ENCODE measurements at places on chromosomes 7 and 10.

GRCh38 chr10:76255241-76255640, 823.8 kb downstream of the LRMDA start:
- no peak for DNase-seq

DNA sequence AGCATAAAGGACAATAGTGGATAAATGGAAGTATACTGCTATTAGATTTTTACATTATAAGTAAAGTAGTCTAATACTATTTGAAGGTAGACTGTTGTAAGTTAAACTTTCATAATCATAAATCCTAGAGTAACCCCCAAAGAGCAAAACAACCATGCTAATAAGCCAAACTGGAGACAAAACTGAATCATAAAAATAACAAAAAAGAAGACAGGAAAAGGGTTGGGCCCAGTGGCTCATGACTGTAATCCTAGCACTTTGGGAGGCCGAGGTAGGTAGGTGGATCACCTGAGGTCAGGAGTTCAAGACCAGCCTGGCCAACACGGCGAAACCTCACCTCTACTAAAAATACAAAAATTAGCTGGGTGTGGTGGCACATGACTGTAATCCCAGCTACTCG, 9.7 kb downstream of the CACUL1 start:
- no peak for DNase-seq

GRCh38 chr7:128041203-128041602, 10.0 kb upstream of the LRRC4 start:
- no peak for DNase-seq

DNA sequence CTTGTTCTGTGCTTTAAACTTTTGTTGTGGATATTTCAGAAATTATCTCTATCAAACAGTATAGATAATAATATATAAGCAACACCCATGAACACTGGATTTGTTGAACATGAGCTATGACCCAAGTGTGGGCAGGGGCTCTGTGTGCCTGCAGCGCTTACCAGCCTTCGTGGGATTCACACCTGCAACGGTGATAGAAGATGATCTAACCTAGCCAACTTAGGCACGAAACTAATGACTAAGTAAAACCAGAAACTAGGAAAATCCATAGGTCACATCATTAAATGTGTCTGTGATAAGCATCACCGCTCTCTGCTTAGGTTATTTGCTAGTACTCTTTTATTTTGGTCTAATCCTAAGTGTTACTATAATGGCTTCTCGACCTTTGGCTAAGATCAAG, 18.0 kb downstream of the SPAG6 start:
- no peak for DNase-seq

- no peak for DNase-seq
These were observed 166.2 kb downstream of the FAM107B start for GRCh38 chr10:14608381-14609001.

GRCh38 chr7:108222236-108222892, 92.2 kb upstream of the LAMB4 start:
- no peak for DNase-seq

- no peak for DNase-seq
These were observed 2.4 kb downstream of the BAMBI start for GRCh38 chr10:28679581-28680357.

DNA sequence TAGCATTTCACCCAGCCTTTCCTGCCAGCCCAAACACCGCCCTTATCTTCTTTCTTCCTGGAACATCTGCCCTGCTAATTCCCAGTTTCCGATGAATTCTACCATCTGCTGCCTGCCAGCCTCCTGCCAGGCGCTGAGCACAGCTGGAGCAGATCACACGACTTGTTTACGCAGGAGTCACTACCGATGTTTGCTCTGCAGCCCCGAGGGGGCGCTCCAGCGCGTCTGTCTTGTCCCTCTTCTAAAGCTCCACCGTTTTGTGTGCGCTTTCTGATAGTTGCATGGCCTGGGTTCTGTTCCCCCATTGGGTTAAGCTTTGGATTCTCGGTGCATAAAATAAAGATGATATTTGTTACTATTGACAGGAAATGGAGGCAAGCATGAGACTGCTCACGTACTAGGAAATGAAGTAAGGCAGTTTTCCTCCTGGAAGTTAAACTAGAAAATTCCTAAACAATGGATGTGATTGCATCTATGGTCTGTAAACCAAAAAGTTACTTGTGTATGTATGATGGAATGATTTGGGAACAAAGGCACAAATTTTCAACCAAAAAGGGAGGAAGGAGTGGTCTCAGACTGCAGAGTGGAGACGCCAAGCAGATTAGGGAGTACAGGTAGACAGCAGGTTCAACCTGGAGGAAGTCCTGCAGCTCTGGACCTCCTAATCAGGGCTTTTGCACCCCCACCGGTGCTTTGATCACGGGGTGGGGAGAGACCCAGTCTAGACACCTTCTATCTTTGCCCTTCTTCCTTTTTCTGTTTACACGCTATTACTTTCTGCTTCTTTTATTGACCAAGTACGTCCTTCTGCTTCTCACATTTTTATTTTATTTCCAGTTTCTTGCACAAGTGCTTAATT, 2.2 kb upstream of the RBM17 start:
- peak; percentile 90 for DNase-seq

- no peak for DNase-seq
These were observed 6.1 kb upstream of the LAMB4 start for GRCh38 chr7:108136191-108136688.

DNA sequence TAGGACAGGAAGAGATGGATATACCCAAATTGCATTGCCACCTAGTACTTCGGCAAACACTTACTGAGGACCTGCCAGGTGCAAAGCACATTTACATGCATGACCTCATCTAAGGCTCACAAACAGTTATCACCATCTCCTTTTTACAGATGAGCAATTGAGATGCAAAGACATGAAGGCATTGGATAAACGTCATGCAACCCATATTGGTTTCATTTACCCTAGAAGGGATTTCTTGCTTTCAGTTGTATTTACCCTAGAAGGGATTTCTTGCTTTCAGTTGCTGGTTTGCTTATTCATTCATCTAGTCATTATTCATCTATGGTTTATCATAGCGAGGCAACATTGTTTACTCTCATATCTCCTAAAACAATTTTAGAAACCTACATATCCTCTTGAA, 52.2 kb downstream of the STEAP1B start:
- DNase-seq = no peak

- no peak for DNase-seq
These were observed 442.3 kb upstream of the ZMIZ1 start for GRCh38 chr10:78626471-78626870.

DNA sequence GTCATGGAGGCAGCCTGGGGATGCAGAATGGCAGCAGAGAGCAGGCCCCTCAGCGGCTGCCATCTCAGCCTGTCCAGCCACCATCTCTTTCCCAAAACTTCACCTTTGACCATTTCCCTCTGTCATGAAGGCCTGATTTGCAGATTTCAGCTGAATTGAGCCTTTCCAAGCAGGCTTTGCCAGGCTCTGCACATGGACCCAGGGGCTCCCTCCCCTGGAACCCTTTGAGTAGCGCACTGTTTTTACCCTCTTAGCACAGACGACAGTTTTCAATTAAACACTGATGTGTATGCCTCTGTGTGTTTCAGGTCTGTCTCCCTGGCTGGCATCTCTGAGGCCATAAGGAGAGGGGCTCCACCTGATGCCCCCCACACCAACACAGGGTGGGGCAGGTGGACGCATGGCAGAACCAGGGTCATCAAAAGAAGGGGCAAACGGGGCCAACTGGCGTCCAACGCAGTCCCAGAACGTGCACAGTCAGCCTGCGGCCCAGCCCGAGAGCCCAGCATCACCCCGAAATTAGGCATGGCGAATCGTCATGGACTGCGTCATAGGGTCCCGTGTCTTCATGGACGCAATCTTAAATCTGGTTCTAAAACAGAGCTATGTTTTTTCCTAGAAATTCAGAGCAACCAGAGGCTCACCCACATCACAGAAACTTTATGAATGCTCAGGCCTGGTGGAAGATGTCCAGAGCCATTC, 185.0 kb upstream of the TCERG1L start:
- DNase-seq = no peak

DNA sequence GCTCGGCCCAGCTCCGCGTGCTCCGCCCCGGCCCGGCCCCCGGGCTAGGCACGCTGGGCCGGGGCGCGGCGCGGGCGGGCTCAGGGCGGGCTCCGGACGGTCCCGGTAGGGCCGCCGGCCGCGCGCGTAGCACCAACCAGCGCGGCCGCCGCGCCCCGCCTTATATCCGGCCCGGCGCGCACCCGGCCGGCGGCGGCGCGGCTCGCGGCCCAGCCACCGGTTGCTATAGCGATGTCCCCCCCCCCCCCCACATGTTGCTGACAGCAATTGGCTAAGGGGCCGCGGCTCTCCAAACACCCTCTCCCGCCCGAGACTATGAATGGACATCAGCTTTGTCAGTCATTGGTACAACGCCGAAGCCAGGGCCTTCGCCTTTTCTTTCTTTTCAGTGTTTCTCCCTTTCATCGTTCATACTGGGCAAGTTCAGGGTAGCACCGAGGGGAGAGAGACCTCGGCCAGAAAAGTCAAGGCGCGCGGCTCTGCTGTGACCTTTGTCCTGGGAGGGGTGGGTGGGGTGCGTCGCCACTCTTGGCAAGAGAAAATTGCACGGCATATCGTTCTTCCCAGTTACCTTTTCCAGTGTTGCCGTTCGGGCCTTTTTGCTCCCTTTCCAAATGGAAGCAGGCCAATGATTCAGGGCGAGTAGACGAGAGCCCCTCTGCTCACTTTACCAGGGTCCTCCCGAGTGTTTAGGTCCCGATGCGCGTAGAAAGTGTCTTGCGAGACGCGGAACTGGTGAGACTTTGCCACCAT, 354.2 kb downstream of the DNAJB6 start:
- DNase-seq = no peak

DNA sequence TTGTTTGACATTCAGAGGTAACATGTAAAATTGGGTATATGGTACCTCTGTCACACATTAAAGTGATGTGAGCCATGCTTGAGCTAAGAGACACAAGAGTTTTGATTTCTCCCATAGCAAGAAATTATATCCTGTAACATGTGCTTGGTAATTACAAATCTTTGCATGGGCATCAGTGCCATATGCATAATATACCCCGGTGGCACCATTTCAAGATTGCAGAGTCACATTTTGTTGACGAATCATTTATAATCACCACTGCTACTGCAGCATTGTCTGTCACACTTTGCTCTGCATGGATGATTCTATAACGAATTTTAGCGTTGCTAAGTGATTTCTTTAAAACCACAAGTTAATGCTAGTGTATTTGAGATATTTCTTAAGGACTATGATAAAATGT, 443.7 kb upstream of the LRRN3 start:
- no peak for DNase-seq

GRCh38 chr10:22252224-22252800, 34.5 kb upstream of the EBLN1 start:
- peak; percentile 78 for DNase-seq

- no peak for DNase-seq
These were observed 36.1 kb downstream of the LRRN3 start for GRCh38 chr7:111126987-111127386.

GRCh38 chr10:80504158-80504811, 33.4 kb upstream of the SH2D4B start:
- no peak for DNase-seq

DNA sequence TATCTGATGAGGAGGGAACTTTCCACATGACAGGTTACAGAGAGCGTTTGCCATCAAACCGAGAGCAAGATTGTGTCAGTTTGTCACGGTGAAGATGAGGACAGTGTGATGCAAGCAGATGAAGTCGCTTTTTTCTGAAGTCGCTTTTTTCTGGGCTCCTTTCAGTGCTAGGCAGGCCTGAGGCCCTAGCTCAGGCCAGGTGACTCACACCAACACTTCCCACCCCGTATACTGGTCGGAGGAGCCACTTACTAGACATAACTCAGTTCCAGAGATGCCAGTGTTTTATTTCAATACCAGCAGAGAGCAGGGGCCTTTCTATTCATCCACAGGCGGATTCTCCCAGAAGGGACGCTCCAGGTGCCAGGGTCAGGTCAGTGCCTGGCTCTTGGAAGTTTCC, 58.9 kb downstream of the SFMBT2 start:
- DNase-seq = no peak

- DNase-seq = no peak
These were observed 27.3 kb upstream of the KMT2E start for GRCh38 chr7:104986628-104987259.

- DNase-seq = no peak
These were observed 86.0 kb upstream of the FAM20C start for GRCh38 chr7:106356-106755.

DNA sequence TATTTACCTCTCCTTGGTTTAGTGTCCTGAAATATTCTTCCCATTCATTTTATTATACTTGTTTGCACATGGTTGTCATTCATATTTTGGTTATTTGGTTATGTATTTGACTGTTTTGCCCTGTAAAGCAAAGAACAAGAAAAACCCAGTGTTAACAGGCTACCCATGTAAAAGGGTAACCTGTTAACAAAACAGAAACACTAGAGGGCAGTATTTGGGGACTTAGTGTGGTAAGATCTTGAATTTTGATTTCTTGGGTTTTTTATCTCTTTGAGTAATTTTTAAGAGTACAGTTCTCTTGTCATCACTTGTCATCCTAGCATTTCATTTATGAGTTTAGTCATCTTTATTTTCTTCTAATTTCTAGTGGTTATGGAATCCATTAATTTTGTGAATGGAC, 51.3 kb downstream of the POLL start:
- DNase-seq = no peak

GRCh38 chr10:117536866-117537435, 5.6 kb upstream of the EMX2 start:
- DNase-seq = no peak

DNA sequence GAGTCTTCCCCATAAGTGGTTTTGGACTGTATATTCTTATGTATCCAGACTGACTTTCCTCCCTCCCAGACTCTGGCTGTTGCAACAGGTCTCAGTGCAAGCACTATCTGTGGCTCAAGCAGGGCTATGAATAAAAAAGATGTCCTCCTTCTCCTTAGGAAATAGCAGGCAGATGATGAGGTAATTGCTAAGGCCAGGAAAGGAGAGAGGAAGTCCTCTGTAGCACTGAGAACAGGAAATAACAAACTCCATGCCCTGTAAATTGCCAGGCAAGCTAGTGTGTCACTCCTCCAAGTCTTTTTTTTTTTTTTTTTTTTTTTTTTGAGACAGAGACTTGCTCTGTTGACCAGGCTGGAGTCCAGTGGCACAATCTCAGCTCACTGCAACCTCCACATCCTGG, 900.1 kb downstream of the TYW1 start:
- no peak for DNase-seq

DNA sequence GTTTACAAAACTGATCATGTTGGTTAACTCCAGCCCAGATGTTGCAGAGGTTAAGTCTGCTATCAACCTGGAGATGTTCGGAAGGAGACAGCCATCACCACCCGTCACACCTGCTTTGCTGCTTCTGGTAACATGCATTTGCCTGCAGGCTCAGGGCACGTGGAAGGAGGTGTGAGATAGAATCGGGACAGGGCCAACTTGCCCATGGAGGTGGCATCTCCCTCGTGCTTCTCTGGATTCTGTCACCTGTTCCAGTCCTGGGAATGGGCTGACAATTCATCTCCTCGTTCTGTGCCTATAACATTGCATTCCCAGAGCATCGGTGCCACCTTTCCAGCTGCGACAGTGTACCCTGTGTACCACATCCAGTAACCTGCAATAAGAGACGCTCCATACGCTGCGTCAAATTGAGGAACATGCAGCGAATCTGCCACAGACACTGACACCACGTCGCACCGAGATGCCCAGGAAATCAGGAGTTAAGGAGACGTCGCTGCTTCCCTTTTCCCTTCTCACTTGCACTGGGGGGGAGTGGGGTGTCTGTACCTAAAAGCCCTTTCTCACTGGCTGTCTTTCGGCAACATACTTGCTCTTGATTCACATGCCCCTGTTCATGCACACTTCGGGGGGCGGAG, 65.8 kb downstream of the ADARB2 start:
- DNase-seq = no peak

- DNase-seq = no peak
These were observed 145.1 kb downstream of the SEMA3D start for GRCh38 chr7:85041605-85042216.
